ENCODE measurements at places on chromosomes 7 and 10.

DNA sequence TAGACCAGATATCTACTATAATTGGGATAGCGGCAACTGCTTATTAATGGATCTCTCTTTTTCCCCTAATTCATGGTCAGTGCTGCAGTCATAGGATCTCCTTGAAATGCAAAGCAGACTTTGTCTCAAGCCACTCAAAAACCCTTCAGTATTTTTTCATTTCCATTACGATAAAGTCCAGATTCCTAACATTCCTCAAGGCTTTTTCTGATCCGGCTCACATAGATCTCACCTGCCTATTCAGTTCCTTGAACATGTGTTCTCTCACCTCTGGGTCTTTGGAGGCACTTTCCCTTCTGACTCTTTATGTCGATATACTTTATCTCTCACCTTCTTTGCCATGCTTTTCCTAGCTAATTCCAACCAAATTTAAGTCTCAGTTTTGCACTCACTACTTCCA is 25.7 kb upstream of the WASL start:
- DNase-seq = no peak

- no peak for DNase-seq
These were observed 154.0 kb upstream of the THSD7A start for GRCh38 chr7:11985971-11986370.

- DNase-seq = peak; percentile 71
These were observed 83.7 kb upstream of the BET1 start for GRCh38 chr7:94087664-94088352.

DNA sequence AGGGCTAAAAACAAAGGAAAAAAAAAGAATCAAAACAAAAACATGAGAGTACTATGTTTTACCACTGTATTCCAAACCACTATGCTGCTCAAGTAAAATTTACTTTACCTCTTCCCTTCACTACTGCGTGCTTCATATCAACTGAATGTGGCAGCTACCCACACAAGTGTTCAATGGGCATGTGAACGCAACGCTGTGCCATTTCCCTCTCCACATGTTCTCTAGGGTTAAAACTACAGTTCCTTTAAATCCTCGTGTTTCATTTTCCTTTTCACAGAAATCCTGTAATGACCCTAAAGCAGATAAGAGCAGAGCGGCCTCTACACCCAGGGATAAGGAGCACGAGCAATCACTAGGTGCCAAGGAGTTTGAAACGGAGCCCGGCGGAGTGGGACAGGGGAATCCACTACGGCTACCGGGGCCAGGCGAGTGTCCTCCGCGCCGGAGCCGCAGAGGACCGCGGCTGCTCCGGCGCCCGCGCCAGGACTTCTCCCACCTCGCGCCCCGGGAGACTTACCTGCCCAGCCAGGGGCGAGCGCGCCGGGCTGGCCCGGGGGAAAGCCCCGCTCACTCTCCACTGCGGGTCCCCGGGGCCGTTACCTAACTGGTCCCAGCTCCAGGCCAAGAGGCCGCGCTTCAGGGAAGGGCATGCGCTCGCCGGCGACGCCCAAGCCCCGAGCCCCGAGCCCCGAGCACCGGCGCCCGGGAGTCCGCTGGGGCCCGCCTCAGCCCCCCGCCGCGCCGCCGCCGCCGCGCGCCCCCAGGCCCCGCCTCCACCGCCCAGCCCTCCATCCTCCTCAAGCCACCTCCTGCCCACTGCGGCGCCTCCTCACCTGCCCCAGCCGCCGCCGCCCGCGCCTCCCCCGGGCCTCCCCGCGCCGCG is 711 bp downstream of the NAMPT start:
- DNase-seq = peak; percentile 37

DNA sequence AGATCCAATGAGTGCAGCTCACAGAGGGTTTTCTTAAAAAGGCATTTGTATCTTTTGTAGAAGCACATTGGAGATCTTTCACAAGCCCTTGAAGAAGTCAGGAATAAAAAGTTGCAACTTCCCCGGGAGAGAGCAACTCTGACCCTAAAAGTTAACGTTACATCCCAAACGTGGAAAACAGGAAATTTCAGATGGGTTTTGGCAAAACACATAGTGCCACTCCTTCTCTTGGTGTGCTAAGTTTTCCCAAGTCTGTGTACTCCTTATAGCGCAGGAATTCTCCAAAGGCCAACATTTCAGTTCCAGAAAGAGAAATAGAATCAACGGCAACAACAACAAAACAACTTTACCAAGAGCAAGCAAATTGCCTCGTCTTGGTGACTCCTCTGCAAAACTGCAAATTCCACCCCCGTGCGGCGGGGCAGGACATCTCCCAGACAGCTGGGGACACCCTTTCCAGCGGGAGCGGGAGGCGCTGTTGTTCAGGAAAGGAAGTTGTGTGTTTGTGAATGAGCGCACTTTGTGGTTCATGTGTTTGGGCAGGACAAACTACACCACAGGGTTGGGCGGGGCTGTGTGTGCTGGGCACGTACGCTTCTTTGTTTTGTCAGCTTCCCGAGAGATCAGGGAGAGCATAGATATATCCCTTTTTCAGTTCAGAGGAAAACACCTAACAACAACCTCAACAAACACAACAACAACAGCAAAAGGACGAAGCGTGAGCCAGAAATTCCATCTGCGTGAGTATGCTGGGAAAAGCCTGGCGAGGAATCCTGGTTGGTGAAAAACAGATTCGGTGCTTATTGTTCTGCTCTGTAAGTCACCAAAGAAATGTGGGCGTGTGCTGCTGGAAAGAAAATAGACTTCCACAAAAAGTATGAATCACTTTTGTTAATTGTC is 294.7 kb upstream of the PITRM1 start:
- peak; percentile 97 for DNase-seq

GRCh38 chr10:13492493-13493180 is 36.2 kb downstream of the BEND7 start:
- DNase-seq = no peak

DNA sequence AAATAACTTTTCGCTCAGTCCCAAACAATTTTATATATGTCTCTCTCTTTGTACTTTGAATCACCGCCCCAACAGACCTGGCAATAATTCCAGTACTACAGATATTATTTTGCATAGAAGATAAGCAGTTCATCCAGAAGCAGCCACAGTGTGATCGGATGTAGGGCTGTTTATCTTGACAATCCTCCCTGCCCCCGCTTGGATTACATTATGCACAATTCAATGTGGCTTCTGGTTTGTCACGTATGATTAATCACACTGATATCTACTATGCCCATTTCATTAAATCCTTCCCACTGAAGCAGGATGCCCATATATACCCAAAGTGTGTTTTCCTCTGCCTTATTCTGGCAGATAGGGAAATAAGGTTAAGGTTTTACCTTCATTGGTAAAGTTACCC is 115.2 kb downstream of the PDE1C start:
- DNase-seq = peak; percentile 35

- DNase-seq = no peak
These were observed 391.8 kb downstream of the CALN1 start for GRCh38 chr7:72020311-72020710.

DNA sequence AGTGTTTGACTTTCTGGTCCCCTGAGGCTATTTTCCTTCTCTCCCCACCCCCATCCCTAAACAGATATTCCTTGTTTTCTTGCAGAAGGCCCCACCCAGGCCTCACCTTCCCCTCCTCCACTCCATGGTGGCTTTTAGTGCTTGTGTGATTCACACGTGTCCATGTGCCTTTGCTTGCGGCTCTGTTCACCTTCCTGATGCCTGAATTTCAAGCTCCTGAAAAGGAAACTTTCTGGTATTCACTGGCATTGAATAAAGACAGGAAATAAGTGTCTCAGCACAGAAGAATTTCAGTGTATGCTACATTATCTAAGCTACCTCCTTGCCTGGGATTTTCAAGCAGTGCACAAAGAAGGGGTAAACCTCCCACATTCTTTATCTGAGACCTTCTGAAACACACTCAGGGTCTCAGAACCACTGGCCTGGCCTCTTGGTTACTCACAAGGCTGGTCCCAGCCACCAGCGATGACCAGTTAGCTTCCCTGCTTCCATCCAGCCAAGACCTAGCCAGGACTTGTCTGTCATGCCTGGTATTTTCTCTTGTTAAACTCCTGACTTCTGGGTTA is 17.2 kb upstream of the UBE2H start:
- peak; percentile 89 for DNase-seq

DNA sequence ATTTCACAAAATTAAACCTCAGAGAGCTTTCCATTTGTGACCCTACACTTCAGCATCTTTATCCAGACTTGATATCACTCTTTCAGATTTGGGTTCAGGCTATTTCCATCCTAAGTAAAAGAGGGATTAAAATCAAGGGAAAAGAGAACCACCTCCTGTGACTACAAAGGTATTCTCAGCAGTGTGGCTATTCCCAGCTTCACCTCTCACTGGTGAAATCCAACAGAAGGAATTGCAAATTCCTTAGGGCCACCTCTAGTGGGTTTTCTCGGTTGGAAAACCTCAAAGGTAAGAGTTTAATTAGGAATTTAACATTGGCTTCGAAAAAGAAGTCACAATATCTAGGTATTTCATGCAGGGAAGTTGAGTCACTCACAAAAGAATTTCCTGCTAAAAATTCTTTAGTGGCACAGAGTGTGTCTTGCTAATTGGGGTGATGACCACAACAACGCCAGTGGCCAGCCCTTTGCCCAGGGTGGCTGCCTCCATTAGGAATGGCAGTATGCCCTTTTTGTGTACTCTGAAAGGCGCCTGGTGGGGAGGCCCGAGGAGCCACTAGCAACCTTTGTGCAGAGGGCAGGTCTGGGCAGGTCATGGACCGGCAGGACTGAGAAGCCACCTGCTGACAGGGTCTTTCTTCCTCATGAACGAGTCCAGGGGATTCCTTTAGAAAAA is 52.2 kb downstream of the SEM1 start:
- DNase-seq = no peak

- no peak for DNase-seq
These were observed 33.6 kb downstream of the SUFU start for GRCh38 chr10:102537367-102537766.

DNA sequence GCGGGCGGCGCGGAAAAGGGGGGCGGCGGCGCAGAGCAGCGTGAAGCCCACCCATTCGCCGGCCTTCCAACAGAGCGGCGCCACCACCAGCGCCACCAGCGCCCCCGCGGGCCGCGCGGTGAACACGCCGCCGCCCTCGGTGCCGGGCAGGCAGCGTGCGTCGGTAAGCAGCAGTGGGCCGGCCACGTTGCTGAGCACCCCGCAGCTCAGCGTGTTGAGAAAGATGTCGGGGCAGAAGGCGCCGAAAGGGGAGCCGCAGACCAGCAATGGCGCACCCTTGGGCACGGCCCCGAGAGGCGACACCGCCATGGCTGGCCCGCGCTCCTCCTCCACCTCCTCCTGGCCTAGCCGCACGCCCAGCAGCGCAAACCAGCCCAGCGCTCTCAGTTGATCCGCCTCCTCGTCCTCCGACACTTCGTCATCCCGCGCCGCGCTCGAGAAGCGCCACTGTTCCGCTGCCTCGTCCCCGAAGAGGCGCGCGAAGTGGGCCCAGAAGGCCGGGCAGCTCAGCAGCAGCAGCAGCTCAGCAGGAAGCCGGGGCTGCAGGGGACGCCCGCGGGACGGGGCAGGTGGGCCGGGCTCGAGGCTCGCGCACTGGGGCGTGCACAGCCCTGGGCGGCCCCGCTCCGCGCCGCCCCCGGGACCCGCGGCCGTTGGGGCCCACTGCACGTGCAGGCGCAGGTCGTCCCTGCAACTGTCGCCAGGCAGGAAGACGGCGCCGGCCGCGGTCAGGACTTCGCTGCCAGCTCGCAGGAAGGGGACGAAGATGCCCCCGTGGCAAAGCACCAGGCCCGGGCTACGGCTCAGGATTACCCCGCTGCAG is 623 bp downstream of the TYSND1 start:
- peak; percentile 69 for DNase-seq

Data from fibroblast of skin of back (primary cell).